Renal cortical epithelial cell (primary cell): ENCODE measurements at places on chromosomes 7 and 10.

- no peak for DNase-seq
These were observed 88.3 kb upstream of the CHST15 start for GRCh38 chr10:124181656-124182055.

GRCh38 chr10:58326967-58327381 is 7.8 kb upstream of the UBE2D1 start:
- peak; percentile 33 for DNase-seq

DNA sequence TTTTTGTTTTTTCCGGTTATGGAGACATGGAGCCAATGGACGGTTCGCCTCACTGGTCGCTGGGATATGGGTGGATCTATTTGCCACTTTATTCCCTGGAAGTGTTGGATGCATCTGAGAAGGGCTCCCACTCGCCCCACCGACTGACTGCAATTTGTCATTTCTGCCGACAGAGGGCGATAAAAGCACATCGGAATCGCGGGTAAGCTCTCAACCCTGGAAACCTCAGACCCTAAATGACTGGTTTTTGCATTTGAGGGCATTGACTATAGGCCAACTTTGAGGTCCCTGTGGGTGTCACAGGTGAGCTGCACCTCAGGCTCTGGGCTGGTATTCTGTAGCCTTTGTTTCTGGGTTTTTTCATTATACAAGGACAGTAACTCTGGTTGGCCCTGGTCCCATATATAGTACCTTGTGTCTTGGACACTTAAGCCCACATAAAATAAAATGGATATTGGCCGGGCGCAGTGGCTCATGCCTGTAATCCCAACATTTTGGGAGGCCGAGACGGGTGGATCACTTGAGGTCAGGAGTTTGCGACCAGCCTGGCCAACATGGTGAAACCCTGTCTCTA is 11.9 kb upstream of the OPALIN start:
- peak; percentile 36 for DNase-seq

- no peak for DNase-seq
These were observed 23.6 kb upstream of the PDCD4 start for GRCh38 chr10:110848106-110848505.

DNA sequence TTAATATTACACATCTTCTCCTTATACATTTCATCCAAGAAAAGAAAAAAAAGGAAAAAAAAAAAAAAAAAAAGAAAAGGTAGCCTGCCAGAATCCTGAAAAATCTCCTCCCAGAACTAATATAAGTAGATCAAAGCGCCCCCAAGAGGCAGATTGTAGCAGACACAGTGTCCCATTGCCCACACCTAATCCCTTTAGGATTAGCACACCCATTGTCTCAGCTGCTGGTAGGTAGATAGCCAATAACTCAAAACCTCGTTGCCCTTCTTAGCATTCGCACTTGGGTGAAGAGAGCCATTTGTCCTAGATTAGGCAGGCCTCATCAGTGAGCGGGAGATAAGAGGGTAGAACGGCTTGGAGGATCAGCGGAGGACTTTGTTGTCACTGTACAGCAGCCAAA is 100.2 kb upstream of the SORCS1 start:
- no peak for DNase-seq

DNA sequence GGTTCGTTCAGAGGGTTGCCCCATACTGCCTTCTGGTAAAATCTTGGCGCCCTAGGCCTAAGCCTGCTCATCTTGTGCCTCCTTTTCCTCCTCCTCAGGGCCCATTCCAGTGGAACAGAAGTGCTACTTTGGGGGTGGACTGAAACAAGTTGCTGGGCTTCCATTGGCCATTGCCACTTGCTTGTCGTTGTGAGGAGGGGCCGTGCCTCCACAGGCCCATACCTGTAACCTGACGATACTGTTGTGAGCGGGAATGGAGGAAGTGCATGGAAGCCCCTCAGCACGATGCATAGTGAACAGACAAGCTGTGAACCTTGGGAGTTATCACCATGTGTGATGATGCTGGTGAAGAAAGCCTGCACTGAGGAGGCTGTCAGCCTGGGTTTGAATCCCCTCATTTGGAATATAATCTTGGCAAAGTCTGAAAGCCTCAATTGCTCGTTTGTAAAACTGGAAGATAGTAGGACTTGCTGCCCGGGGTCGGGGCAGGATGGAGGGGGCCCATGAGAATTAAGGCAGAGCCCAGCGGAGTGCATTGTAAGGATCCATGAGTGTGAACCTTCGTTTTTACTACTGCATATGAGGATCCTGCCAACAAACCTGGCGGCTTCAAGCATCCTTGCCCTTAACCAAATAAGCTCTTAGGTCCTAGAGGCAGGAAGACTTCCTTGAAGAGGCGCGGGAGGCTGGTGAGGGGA is 671 bp upstream of the PAPSS2 start:
- no peak for DNase-seq

GRCh38 chr7:39332142-39332541 is 234.1 kb upstream of the YAE1 start:
- DNase-seq, result no peak

GRCh38 chr10:905503-905902 is 26.0 kb downstream of the LARP4B start:
- DNase-seq, result no peak

- DNase-seq, result no peak
These were observed 16.6 kb downstream of the IDI2 start for GRCh38 chr10:1009071-1009494.

DNA sequence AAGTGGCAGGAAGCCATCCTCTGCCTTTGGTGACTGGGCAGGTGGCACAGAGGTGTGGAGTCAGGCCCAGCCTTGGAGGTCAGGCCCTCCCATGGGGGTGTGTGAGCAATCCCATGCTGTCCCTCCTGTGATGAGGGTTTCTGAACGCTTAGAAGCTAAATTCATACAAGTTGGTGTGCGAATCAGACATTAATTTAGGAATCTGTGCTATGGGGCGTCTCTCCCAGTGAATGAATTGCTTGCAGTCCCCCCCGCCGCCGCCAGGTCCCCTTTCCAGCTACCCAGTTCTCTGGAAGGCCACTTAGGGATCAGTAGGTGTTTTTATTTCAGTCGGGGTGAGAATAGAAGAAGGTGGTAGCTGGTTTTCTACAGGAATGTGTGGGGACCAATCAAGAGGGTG is 37.5 kb downstream of the LRRC18 start:
- no peak for DNase-seq

GRCh38 chr7:128163473-128163872 is 77.6 kb upstream of the LEP start:
- no peak for DNase-seq

DNA sequence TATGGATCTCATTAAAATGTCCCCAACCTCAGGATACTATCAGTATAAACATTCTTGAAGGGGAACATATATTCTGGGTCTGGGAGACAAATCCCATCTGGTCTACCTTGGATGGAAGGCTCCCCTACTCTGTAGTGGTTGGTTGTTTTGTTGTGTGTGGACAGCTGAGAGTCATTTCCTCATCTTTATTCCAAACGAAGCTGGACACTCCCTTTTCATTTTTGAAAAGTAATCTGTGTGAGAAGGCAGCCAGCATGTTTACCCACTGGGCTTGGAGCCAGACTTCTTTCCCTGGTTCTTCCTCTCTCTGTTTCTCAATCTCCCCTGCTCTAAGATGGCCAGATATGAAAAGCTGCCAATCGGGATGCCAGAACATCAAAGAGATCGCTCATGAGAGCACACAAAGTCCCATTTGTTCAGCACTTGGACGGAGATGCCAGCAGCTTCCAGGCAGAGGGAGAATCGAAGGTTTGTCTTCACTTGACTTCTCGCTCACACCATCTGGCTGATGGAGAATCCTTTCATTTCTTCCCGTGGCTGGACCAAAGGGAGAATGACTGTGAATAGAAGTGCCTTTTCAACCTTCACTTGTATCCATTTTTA is 108.1 kb upstream of the AGR3 start:
- peak; percentile 86 for DNase-seq

DNA sequence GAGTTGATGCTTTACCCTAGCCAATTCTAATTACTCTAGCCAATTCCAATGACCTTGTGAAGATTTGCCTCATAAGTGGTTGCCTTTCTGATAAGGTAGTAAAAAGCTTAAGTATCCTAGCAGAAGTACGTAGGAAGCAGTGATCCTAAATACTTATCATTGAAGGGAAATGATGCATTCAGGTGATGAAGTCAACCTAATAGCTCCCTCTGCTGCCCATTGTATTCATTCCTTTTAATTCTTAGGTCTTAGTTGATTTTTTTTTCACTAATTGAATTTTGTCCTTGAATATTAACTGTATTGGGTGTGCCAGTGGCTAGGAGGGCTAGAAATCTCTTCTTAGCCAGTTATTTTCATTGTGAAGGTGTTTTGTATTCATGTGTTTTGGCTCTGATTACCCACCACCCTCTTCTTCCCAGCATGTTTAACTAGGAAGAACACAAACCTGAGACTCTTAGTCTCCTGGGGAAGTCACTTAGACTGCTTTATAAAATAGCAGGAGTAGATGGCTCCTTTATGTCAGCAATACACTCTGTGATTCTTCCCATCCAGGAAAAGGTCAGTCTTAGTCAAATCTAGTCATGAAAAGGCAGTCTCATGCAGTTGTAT is 46.3 kb downstream of the PLEKHA8 start:
- peak; percentile 71 for DNase-seq

DNA sequence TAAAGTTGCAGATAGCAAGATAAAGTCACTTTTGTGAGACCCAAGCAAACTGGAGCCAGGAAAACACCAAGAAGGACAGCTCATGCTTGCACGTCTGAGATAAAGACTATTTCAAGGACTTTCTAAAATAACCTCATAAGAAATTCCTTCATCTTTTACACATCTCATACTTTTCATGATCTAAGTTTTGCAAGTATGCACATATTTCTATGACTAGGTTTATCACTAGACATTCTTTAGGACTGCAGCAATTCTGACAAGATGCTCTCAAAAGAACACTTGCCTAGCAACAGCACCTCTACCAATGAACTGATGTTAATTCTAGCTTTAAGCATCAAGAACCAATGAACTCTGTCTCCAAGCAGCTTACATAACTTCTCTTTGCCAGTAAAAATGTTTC is 457.6 kb downstream of the SEMA3D start:
- no peak for DNase-seq

- DNase-seq, result no peak
These were observed 27.3 kb downstream of the DENND11 start for GRCh38 chr7:141674702-141675101.
